ENCODE measurements at places on chromosomes 4 and X. TPM values are rescaled to one million over a fixed set of nuclear protein-coding genes. Genes with fewer than 3 reads are reported as not detected.

SMARCA5 gene
- 33.6 TPM for total RNA-seq

DGKK gene
- not detected for total RNA-seq

MSN gene
- total RNA-seq, result 120 TPM

CCKAR gene
- 6.0 TPM for total RNA-seq

RAB33B gene
- total RNA-seq, result 8.8 TPM

WNK3 gene
- total RNA-seq, result 0.16 TPM

CXCL8 gene
- total RNA-seq, result 1.9 TPM

SPANXA1 gene
- not detected for total RNA-seq

TEC gene
- total RNA-seq, result 0.79 TPM

GPAT3 gene
- 22.4 TPM for total RNA-seq

PHOX2B gene
- total RNA-seq, result not detected

RS1 gene
- not detected for total RNA-seq

CORIN gene
- 0.16 TPM for total RNA-seq

ADH1C gene
- total RNA-seq, result 6.1 TPM

NHSL2 gene
- 9.5 TPM for total RNA-seq

UGT2B17 gene
- total RNA-seq, result not detected

Data from bronchial smooth muscle cell (primary cell).